NCI-H524 treated with DMSO at 0.1 percent for 48 hours (cell line): ENCODE measurements at places on chromosomes 6 and 20.
A peak's percentile ranks its signal among the peaks of the same experiment; 100 is the strongest.

- DNase-seq = no peak
Observed at GRCh38 chr6:22078802-22079545, 217.9 kb downstream of the PRL start.

- DNase-seq = no peak
Observed at GRCh38 chr6:139940741-139941729, 566.6 kb upstream of the CITED2 start.

DNA sequence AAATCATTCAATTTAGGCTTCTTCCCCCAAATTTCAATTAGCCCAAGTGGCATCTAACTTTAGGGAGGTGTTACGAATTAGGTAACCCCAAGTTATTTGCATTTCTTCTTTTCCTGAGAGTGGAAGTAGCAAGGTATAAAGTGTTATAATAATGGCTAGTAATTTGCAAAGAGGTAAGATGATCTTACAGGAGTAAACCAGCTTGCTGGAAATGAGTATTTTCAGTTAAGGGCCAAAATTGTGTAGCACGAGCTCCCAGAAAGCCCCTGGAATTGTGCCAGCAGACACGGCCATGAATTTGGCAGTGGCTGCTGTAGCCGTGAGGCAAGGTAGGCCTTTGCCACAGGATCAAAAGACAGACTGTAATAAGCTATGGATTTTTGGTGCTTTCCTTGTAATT, 38.0 kb downstream of the CITED2 start:
- no peak for DNase-seq

DNA sequence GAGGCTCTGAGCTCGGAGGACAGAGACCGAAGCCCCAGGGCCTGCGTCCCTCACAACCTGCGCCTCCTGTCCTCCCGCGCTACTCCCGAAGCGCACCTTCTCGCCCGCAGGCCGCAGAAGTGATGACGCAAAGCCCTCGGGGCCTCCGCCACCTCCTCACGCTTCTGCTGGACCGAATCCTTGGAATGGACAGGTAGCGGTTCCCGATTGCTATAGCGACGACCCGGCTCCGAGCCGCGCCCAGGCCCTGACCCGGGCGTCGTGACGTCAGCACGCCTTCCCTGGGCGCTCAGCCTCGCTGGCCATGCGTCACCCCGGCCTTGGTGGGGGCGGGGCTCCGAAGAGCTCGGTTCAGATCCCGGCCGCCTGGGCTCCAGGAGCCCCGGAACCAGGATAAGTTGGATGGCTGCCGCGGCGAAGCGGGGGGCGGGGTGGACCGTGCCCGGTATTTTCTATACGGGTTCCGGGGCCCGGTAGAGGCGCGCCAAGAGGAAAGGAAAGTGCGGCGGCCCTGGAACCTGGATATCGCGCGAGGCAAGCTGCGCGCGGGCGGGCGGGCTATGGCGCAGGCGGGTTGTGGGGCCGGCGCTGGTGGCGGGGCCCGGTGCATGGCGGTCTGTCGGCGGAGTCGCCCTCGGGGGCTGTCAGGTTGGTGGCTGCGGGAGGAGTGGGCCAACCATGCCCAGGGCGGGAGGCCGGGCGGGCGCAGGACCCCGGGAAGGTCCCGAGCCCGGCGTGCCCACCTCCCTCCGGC, at the start of gene ZNF76:
TSS of gene ZNF76 (plus strand) at position 542 of the 754 bp plus-strand sequence. CDS start 21,417 bp downstream, outside the sequence.
- peak; percentile 71 for DNase-seq

GRCh38 chr6:14129575-14129974, 12.0 kb downstream of the CD83 start:
- peak; percentile 21 for DNase-seq

GRCh38 chr6:75149696-75150095, 56.2 kb downstream of the COL12A1 start:
- no peak for DNase-seq

- DNase-seq = no peak
Observed at GRCh38 chr6:49776444-49776843, 10.6 kb downstream of the PGK2 start.

GRCh38 chr20:40868551-40869217, 159.9 kb upstream of the TOP1 start:
- no peak for DNase-seq

GRCh38 chr6:108999428-108999827, 95.2 kb downstream of the SESN1 start:
- DNase-seq = no peak

DNA sequence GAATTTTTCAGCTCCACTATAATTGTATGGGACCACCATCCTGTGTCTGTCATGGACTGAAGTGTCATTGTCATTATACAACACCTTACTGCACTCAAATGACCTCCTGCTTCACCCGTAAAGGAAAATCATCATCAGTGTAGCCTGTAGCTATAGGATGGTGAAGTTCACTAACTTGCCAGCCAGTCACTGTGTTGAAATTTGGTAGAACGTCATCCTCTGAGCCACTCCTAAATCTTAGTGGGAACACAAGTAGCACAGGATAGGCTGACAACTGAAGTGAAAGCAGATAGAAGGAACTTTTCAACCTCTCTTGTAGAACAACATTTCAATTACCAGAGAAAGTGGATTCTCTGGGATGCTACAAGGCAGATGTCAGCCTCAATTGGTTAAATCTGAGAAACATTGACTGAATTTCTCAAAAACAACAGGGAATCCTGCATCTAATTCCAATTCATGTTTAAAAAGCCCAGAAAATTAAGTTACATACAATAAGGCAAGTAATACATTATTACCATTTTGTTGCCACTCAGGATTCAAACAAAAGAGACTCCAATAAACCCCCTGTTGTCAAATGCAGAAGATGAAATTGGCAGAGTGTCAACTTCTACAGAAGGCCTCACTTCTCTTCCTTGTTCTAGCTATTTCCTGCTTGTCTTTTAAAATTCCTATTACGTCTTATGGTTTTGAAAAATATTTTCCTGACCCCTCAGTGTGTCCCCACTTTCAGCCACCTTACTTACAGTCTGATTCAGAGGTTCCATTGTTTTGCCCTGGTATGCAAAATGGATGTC, 647.9 kb upstream of the AGPAT4 start:
- no peak for DNase-seq

GRCh38 chr6:139763468-139764210, 389.2 kb upstream of the CITED2 start:
- no peak for DNase-seq

DNA sequence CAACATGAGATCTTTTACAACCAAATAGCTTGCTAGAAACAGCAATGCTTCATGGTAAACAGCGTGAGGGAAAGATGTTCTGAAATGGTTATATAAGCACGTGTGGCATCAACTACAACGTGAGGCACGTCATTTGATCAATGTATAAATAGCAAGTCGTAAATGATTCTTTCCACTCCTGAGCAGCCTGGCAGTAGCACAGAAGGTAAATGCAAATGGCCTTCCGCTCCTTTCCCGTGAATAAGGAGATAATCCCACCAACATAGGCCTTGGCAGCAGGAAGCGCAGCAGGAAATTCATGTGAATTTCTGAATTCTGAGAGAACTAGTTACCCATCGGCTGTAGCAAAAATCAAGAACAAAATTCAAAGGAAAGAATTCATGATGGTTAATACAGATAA, 17.0 kb downstream of the RPS6KA2 start:
- DNase-seq = no peak

DNA sequence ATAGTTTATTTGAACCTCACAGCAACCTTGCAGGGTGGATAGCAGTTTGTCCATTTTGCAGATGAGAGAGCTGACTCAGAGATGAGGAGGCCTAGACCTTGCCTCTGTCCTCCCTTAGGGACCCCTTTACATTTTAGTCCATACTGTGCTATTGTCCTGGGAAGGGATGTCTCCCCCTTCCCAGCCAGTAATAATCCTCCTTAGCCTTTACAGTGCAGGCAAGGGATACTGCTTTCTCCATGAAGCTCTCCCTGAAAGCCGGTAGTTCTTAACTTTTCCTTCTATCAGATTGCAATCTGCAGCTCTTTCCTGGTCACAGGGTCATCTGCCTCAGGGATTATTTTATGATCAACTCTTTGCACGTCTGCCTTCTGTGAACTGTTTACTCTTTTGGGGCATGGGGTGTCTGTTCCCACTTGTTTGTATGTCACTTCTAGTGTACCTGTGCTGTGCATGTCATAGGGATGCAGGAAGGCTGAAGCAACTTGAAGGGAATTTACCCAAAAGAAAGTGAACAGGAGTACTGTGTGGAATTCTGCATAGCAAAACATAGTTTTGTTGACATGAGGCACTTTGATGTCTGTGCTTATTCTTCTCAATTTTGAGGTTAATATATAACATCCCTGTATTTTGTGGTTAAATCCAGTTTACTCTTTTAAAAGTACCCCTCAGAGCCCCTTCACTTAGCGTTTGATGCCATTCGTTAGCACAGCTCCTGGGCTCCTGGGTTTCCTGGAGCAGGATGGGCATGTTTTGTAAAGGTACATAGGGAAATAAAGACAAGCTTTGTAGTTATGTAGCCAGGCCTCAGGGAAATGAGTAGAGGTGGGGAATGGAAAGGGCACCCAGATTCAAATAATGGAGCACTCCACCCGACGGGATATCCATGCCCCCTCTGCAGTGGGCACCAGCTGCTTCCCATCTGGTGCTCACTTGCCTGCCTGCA, 38.1 kb downstream of the DHX35 start:
- no peak for DNase-seq

- DNase-seq = no peak
Observed at GRCh38 chr6:168260420-168260987, 59.1 kb downstream of the DACT2 start.

GRCh38 chr6:25196464-25196863, 82.7 kb upstream of the CARMIL1 start:
- DNase-seq = no peak

- DNase-seq = no peak
Observed at GRCh38 chr20:53176134-53176533, 204.0 kb downstream of the TSHZ2 start.

DNA sequence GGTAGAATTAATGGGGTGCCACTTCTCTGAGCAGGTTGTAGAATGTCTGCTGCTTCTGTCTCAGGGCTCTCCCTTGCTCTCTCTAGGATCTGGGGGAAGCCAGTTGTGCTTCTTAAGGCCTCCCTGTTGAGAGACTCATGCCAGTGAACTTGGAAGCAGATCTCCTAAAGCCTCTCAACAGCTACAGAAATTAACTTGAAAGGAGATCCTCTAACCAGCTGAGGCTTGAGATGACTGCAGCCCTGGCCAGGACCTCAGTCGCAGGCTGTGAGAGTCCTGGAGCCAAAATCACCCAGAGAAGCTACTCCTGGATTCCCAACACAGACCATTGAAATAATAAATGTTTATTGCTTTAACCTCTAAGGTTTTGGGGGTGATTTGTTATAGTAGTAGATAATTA, 180.2 kb upstream of the MARCKS start:
- no peak for DNase-seq

GRCh38 chr20:53335555-53335954, 258.1 kb downstream of the ZNF217 start:
- no peak for DNase-seq

DNA sequence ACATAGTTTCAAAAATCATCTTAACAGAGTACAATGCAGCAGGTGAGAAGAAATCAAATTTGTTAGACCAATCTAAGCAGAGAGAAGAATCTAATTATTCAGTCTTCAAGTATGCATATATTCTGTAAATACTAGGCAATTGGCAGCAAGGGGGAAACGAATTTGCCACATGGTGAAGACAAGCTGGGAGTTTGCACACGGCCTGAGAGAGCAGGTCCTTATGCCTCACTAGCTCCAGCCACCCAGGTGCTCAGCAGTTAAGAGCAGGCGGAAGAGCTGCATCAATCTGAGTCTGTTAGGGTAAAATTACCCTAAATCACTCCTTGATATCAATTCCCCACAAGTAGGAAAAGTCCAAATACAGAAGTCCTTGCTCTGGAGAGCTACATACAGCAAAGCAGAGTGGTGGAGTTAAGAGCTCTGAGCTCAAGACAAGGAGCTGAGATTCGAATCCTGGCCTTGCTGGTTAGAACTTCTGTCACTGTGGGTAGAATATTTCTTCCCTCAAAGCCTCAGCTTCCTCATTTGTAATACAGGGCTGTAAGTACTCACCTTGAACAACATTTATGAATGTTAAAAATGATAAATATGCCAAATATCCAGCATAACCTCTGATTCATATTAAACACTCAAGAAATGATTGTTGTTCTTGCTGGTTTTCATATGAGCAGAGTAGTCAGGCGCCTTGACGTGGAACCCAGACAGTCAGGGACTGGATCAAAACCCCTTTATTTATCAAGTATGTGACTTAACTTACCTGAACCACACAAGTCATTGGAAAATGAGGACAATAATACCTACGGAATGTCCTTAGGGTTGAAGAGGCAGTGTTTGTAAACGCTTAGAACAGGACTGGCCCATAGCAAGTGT, 444.2 kb downstream of the CDH26 start:
- DNase-seq = no peak

DNA sequence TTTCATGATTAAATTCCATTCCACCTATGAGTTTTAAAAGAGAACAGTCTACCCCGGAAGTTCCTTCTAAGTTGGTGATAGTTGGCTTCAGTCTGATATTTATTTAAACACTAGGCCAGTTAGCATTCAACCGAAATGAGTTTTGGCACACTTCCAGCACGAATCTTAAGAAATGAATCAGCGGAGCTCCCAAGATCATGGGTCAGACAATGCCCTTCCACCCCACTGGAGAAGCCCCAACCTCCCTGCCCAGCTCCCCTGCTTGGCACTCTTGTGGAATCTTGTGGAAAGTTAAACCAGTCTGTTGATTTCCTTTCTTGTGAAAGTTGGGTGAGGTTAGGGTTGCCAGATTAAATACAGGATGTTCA, 64.3 kb downstream of the MKKS start:
- no peak for DNase-seq

GRCh38 chr6:160950507-160950906, 41.1 kb upstream of the MAP3K4 start:
- DNase-seq = no peak

DNA sequence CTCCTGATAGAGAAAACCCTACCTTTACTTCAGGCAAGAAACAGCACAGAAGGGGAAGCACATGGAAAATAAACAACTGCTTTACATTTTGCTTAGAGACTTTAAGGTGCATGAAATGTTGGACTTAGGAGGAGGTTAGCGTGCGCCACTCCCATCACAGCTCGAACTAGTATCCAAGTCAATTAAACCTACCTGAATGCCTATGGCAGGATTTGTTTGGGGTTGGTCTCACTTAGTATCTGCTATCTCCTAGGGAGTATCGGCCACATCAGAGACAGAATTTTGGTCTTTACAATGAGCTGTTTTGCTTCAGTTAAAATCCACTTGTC, 12.0 kb downstream of the CYP24A1 start:
- no peak for DNase-seq

DNA sequence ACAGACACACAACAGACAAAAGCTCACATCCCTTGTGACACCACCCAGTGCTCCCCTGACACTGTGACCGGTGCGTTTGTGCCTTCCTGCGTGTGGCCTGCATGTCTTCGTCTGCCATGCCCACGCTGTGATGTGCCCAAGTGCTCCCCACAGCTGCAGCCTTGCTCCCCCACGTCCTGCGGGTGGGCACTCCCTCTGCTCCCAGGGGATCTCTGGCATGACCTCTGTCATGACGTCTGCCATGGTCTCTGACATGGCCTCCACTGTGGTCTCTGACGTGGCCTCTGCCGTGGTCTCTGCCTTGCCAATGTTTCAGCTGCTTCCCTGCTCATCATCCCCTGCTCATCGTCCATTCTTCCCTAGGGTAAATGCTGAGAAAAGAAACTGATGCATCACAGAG, 200.9 kb downstream of the DLL1 start:
- no peak for DNase-seq

- DNase-seq = no peak
Observed at GRCh38 chr20:23514848-23515247, 23.9 kb downstream of the CST8 start.

- DNase-seq = no peak
Observed at GRCh38 chr6:38270367-38270766, 369.4 kb downstream of the BTBD9 start.

- DNase-seq = no peak
Observed at GRCh38 chr6:131876545-131876944, 68.7 kb downstream of the ENPP1 start.
